ENCODE measurements at places on chromosomes 4 and X.

DNA sequence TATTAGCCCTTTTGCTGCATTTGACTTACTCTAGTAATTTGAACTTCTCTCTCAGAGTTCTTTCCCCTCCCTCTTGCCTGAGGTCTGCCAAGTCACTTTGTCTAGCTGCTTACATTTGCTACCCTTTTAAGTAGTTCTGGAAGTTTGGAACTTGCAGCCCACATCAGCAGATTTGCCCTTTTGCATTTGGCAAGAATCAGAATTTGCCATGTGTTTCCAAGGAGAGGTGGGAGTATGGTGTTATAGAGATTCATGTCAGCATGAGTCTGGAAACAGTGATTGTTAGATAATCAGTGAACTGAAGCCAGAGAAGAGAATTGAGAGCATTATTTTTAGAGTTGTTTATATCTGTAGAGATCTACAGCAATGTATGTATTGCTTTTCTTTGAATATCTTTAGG, 52.1 kb downstream of the KLHL34 start:
- DNase-seq = peak; percentile 0

DNA sequence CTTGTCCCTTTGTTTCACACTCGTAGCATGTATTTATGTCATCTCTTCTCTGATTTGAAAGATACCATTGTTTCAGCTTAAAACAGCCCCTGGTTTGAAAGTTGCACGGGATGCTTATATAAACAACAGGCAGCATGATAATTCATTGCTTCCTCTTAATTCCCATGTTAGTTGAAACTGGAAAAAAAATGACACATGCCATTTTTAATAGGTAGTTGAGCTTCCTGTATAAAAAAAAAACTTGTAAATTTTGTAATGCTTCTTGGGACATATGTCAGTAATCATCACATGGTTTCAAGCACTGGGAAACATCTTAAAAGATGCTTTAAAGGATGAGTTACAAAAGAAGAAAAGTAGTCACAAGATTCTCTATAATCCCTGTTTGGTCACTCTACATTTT, 243.0 kb downstream of the PALLD start:
- no peak for DNase-seq

- no peak for DNase-seq
Observed at GRCh38 chr4:120703908-120704307, 218.6 kb downstream of the PRDM5 start.

- DNase-seq = no peak
Observed at GRCh38 chr4:25503779-25504178, 126.7 kb downstream of the ANAPC4 start.

- DNase-seq = peak; percentile 55
Observed at GRCh38 chr4:3829956-3830773, 64.0 kb downstream of the ADRA2C start.

DNA sequence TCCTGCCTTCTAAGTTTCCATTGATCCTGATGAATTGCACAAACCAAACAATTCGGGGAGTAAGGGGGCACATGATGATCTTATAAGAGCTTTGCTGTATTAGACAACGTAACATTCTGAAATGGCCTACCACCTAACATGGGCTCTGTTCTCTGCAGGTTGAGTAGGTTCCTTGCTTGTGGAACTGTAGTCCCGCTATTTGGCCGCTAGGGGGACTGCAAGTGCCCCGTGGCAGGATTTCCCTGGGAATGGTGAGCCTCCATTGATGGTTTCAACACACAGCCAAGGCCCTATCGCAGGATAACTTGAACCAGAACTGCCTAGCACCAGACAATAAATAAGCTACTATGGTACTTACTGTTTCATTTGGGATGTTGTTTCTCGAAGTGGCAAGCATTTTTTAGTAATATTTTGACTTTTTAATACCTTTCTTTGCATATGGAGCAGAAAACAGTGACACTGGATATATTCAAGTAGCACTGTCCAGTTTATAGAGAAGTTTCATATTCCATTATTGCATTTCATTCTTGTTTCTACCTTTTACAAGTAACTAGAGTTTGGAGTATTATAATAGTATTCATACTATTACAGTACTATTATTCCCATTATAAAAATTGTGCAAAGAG, 11.9 kb downstream of the AR start:
- no peak for DNase-seq

GRCh38 chr4:168167714-168168284, 75.5 kb downstream of the ANXA10 start:
- no peak for DNase-seq

DNA sequence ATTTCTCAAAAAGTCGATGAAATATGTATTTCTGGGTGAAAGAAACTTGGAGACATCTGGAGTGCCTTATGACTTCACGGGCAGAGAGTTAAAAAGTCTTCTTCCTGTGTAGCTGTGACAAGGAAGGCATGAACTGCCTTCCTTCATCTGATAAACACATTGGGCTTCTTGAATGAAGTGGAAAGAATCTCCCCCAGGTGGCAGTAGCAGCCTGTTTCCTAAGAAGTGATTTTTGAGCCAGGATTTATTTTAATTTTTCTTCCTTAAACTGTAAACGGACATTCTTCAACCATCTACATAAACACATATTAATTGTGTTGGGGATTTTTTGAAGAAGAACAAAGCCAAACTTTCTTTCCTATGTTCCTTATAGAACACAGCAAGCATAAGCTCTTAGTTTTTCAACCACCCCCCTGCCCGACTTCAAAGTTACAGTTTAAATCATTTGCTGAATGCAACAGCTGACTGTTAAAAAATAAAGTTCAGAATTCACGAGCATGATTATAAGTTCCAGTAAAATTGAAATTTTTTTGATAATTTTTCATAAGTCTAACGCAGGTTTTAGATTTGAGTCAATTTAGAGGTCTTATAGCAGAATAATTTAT, 980 bp upstream of the GIMD1 start:
- DNase-seq = peak; percentile 83

DNA sequence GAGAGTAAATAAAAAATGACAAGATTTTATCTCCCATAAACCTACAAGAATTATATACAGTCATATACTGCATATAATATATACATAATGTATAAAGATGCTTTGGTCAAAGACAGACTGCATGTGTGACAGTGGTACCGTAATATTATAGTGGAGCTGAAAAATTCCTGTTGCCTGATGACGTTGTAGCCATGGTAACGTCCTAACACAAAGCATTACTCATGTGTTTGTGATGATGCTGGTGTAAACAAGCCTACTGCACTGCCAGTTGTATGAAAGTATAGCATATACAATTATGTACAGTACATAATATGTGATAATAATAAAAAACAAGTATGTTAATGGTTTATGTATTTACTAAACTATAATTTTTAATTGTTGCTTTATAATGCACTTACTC, 245.2 kb upstream of the CENPE start:
- DNase-seq = peak; percentile 33

DNA sequence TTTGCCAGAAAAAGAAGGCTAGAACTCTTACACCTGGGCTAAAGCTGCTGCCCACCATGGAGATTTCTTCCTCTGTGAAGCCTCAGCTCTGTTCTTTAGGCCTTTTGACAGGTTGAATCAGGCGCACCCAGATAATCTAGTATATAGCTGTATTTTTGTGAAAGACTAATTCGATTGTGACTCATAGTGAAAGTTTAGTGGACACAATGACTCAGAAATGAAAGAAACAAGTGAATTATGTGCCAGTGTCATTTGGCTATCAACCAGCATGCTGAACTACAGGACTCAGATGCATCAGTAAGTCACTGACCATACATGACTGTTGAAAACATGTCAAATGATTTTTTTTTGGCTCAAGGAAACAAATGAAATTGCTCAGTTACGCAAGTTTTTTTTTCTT, 425.4 kb downstream of the SLITRK2 start:
- no peak for DNase-seq

DNA sequence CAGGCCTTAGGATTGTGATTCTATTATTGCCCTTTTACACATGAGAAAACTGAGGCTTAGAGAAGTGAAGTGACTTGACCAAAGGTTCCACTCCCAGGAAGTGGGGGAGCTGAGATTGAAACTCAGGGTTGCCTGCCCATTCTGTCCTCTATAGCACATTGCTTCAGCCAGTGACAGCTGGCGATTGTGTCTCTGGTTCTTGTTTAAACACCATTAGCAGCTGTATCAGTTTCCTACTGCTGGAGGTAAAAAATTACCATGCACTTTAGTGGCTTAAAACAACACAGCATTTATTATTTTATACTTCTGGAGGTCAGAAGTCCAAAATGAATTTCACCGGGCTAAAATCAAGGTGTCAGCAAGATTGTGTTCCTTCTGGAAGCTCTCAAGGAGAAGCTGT, 205.8 kb upstream of the MAMLD1 start:
- no peak for DNase-seq

GRCh38 chr4:126087101-126087500, 772.3 kb downstream of the FAT4 start:
- no peak for DNase-seq

- DNase-seq = no peak
Observed at GRCh38 chr4:7330811-7331681, 103.7 kb downstream of the PSAPL1 start.

- DNase-seq = no peak
Observed at GRCh38 chr4:24003496-24003895, 113.6 kb upstream of the PPARGC1A start.

DNA sequence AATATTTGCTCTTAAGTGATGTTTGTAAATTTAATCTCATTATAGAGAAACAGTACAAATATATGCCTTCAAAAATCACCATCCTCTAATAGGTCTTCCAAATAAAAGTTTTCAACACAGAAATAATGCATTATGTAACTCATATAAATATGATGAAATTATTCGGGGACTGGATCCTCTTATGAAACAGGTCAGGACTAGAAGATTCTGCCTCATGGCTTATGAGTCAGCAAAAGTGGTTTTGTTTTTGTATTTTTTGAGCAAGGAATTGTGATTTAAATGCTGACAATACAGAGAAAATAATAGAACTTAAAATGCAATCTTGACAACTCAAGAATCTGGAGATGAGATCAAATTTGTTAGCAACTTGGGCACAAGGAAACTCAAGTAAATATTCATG, 179.7 kb upstream of the NDP start:
- DNase-seq = no peak

- DNase-seq = peak; percentile 68
Observed at GRCh38 chr4:154082760-154083535, 294.1 kb upstream of the SFRP2 start.

DNA sequence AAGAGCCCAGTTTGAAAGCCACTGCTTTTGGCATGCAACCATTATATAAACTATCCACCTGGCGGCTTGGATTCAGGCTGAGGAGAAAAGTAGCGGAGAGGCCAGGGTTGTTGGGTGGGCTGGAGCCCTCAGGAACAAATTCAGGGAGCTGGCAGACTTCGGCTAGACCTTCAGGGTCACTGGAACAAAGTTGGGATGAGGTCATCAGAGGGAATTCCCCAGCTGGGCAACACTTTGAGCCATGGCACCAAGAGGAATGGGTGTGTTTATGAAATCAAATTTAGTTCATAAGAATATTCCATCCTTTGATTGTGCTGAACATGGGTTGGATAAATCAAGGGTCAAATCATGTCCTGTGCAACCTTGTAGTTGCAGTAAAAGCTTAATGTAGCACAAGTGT, 22.0 kb downstream of the MTMR1 start:
- DNase-seq = no peak

DNA sequence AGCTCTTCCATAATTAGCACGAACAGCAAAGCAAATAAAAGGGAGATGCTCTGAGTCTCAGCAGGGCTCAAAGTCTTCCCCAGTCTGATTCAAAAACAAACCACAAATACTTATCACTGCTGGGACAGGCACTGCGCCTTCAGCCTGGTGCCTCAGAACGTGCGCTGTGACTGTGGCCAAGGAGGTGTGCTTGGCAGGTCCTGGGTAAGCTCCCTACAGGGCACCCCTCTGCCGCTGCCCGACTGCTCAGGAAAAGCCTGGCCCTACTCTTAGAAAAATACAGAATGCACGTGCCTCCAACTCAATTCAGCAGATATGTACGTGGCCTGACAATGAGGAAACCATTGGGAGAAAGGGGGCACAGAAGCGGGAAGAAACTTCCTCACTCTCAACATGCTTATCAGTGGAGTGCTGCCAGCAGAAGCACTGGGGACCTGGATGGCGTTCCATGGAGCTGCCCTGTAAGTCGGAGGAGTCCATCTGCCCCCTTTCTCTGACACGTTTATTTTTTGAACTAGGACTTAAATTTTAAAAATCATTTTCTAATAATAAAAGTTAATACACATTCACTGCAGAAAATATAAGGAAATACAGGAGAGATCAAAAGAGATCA, 86.8 kb downstream of the GATB start:
- DNase-seq = no peak

DNA sequence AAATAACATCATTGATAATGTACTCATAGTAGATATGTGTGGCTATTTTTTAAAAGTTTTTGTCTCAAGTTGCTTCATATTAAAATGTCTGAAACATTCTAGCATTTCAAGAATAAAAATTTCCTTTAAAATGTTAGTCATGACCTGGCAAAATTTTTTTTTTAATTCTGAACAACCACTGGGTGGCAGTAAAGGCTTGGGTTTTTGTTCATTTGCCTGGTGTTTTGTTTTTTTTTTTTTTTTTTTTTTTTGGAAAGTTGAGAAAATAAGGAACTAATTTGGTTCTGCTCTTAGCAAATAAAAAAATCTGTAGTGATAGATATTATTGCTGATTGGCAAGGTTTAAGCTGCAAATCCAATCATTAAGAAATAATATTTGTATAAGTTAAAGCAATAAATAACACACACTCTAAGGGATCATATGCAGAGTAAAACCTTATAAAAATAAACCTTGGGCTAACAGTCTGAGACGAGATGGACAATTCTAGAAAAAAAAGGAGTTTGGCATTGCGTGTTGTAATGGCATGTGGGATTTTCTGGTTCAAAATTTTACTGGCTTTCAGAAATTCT, 81.4 kb downstream of the CEP44 start:
- peak; percentile 71 for DNase-seq

DNA sequence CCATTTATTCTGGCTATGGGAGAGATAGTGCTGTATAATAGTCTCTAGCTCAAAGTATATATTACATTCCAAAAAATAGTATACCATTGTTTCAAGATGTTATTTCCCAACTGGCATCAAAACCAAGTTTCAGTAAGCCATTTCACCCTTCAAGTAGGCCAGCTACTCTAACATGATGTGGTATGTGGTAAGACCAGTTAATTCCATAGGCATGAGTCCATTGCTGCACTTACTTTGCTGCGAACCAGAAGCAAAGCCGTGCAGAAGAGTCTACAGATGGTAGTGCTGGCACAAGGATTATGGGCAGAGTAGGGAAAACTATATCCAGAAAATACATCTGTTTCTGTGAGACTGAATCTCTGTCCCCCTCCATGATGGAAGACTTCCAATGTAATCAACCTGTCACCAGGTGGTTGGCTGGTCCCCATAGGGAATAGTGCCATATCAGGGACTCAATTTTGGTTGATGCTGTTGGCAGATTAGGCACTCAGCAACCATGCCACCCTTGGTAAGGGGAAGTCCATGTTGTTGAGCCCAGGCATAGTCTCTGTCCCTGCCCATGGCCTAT, 49.8 kb upstream of the HSD17B10 start:
- DNase-seq = no peak

Data from eye (tissue), 1 donor.